Hematopoietic multipotent progenitor cell treated with erythropoietin and hydrocortisone succinate and interleukin-3 and kit ligand, for 4 days (in vitro differentiated cells): ENCODE measurements at places on chromosomes 12 and 14.

DNA sequence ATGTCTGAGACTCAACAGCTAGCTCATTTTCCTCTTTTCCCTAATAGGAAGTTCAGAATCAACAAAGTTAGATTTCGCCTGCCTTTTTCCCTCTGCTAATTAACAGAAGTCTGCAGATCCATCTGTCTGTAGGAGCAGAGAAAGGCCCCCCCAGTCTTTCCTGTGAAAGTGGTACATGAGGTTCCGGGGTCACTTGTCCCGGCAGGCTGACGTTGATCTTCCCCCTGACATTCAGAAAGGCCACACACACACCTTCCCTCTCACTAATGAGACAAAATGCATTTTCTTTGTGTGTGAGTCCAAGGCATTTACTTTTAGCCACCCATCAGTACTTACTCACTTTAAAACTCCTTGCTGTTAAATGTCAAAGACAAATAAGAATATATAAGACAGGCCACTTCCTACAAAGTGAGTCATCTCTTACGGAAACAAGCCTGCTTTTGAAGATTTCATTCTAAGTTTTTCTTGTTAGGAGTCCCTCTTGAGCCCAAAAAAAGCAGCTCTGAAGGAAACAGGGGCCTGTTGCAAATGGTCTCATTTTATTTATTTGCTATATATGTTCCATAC is 138.7 kb downstream of the TTC7B start:
- DNase-seq = no peak

- no peak for DNase-seq
Measured at GRCh38 chr12:18432206-18432605, 170.9 kb downstream of the PIK3C2G start.

DNA sequence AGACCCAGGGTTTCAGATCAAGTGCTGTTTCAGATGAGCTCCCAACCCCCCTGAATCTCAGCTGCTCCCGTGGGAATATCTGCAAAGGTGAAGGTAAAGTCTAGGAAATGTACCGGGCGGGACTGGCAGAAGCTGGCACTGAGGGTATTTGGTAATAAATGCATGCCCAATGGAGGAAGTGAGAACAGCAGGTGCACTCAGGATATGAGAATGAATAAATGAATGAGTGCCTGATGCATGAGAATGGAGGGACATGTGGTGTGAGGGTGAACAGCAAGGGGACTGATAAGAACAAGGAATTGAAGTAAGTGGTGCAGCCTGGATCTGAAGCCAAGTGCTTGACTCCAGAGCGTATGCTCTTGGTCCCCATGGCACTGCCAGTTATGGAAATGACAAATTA is 11.6 kb downstream of the RAPGEF3 start:
- DNase-seq = peak; percentile 34

DNA sequence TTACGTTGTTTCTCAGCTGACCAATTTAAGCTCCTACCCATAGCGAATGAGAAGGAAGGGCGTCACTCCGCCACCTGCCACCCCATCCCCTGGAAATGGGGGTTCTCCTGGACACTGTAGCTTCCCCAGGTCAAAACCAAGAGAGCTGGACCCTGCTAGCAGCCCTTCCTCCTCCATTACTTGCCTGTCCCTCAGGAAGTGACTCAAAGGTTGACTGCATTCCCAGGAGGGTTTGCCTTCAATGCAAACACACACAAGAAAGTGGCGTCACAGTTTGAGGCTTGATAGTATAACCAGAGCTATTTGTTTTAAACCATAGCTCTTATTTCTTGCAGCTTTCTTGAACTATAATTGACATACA is 79.1 kb downstream of the KCNK13 start:
- DNase-seq = no peak

- DNase-seq = no peak
Measured at GRCh38 chr12:103801709-103802585, 39.1 kb downstream of the NT5DC3 start.
